MV-4-11 (cell line): ENCODE measurements at places on chromosomes 3 and 15.

DNA sequence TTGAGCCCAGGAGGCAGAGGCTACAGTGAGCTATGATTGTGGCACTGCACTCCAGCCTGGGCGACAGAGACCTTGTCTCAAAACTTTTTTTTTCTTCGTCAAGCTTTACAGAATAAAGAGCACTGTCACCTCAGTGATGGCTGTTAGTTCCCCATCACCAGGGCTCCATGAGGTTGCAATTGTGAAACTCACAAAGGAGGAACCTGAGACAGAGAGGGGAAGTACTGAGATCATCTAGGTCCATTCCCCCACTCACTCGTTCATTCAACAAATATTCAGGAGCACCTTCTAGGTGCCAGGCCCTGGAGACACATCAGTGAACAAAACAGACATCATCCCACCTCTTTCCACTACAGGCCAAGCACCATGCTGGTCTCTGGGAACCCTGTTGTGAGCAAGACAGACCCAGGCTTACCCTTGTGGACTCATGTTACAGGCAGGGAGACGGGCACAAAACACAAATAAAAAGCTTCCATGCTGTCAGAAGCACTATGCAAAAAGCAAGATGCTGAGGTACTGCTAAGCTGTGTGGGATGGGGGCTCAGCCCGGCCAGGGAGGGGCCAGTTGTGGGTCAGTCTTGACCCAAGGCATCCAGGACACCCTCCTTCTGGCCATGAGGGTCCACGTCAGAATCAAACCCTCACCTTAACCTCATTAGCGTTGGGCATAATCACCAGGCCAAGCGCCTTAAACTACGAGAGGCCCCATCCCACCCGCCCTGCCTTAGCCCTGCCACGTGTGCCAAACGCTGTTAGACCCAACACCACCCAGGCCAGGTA lies 2.1 kb upstream of the RHO start:
- DNase-seq = peak; percentile 94

- DNase-seq = peak; percentile 12
These were observed 167.4 kb downstream of the GAP43 start for GRCh38 chr3:115790759-115791158.

- no peak for DNase-seq
These were observed 26.8 kb upstream of the CHRM5 start for GRCh38 chr15:33941279-33942063.

GRCh38 chr3:73604451-73604850 lies 20.3 kb downstream of the PDZRN3 start:
- no peak for DNase-seq

GRCh38 chr3:143875546-143875945 lies 27.3 kb upstream of the SLC9A9 start:
- DNase-seq = no peak

DNA sequence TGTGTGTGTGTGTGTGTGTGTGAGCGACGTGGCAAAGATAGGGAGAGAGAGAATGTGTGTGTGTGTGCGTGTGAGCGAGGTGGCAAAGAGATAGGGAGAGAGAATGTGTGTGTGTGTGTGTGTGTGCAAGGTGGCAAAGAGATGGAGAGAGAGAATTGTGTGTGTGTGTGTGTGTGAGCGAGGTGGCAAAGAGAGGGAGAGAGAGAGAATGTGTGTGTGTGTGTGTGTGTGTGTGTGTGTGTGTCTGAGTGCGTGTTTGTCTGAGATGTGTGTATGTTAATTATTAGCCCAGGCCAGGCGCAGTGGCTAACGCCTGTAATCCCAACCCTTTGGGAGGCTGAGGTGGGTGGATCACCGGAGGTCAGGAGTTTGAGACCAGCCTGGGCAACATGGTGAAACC lies 154.6 kb upstream of the RGMA start:
- no peak for DNase-seq

DNA sequence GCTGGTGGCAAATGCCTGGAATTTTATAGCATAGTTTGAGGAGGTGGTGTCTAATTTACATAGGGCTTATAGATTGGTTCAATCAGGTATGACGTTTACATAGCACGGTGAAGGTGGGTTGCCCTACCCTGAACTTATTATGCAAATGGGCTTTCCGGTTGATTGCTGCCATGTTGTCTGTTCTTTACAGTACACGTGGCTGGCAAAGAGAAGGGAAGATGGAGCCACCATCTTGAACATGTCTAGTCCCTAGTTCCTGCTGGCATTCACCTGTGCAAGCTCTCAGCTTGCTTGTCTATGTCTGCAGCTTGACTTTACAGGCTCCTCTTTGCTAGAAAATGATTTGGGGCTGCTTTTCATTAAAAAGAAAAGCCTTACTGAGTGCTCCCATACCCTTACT lies 14.0 kb upstream of the STAC start:
- no peak for DNase-seq

DNA sequence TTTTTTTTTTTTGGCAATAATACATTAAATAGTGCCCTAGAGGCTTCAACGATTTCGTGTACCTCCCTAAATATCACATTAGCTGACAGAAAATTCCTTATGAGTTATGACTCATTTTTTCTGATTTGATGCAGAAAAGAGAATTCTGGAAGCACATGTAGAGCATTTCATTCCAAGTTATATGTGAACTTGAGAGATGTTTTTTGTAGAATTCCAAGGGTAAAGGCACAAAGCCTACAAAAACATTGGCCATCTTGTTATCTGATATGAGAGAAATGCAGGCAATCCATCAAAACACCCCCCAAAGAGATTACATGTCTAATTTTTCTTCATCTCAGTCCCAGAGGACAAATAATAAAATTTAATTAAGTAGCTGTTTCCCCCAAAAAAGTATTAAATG lies 6.7 kb upstream of the PFN2 start:
- no peak for DNase-seq

DNA sequence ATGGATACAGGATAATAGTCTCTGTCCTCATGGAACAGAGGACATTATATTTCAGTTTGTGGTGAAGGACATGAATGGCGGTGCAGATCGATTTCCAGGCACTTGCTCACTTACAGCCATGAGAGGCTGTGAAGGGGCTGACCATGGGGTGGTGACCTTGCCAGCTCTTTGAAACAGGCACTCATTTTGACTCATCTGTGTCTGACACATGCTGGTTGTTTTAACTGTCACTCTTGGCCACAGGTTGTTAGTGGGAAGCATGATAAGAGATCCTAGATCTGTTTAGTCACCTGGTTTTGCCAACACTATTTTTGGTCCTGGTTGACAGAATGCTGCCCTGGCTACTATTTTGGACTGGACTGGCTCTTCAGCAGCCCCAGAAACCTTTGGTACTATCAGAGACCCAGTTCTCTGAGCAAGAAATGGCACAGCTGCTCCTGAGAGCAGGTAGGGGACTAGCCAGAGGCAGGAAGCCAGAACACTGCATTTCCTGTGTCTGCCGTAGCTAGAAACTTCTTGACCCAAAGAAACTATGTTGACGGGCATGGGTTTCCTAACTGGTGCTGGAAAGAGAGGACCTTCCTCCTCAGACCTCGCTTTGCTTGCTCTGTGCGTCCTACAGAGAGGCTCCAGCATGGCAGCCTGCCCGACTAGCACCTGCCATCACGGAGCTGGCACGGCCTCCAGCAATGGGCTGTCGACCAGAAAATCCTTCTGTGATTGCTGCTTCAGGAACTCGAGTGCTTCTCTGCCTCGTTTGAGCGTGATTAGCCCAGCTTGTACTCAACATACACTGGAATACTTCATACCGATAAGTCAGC lies 6.3 kb downstream of the PXYLP1 start:
- DNase-seq = no peak

- DNase-seq = no peak
These were observed 1.8 kb downstream of the LAMB2 start for GRCh38 chr3:49131040-49131439.
